CD4-positive, alpha-beta T cell treated with Interleukin-1 beta for 1 hour (primary cell): ENCODE measurements at places on chromosomes 11 and 22.

DNA sequence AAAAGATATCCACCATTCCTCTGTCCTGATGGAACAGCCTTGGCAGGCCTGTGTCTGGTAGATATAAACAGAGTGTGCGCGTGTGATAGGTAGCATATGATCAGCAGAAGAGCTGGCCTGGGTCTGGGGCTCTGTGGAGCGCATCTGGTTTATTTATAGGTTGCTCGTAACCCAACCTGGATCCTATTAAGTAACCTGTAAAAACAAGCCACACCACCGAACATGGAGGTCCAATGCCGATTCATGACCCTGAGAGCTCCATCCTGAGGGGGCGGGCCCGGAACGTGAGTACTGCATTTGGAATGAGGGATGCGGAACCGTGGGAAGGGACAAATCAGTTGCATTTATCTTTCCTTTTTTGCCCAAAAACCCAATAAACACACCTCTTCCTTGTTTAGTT lies 31.9 kb upstream of the APOL5 start:
- DNase-seq = no peak

DNA sequence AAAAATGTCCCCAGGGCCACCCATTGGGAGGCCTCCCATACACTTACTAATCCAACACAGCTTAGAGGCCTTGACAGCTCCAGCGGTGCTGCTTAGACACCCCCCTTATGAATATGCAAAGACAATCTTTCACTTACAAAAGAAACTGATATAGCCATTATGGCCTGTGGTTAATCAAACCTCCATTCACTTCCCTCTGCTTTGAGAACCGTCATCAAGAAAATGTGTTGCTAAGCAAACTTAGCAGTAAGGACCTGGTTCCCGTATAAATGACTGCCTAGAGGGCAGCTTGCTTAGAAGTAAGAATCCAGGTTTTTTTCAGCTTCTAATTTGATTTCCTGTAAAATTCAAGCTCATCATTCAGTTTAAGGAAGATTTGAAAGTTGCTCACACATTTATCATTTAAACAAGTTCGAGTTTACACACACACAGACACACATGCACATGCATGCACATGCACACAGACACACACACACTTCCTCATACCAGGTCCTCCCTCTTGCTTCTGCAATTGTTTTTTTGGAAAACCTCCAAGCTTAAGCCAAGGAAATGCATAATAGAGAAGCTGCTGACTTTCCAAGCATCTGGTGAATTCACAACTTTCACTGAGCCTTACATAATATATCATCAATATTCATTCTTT lies 137.7 kb upstream of the BLID start:
- no peak for DNase-seq

GRCh38 chr11:119512369-119512768 lies 89.4 kb upstream of the THY1 start:
- DNase-seq = no peak

DNA sequence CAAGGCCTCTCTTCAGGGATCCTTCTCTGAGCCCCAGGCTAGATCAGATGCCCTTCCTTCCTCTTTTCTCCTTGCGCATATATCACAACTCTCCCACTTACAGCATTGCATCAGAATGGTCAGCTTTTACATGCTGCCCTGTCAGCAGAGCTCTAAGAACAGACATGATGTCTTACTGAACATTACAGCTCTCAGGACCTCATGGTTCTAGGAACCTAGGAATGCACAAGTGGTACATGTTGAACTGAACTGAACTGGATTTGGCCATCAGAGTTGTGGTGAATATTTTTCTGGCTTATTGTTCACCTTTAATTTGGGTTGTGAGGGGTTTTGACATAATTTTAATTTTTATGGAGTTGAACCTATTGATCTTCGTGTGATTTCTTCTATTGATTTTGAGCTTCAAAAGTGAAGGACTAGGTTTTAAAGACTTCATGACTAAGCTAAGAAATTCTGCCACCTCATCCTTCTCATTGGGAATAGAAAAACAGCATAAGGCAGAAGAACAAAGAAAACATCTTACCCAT lies 37.7 kb upstream of the SPON1 start:
- no peak for DNase-seq

DNA sequence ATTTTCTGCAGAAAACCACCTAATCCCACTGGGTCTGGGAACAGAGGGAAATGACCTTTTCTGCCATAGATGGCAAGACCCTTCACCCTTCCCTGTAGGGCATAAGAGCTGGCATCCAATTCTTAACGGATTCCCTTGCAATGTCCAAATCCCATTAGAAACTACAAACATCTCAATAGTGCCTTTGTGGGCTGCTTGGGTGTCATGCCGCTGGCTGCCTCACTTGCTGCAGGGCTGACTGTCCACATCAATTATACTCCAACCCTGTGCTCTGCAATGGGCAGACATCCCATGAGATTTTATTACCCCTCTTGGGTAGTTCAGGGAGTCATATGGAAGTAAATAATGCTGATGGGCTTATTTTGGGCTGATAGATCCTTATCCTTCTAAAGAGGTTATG lies 7.3 kb downstream of the GRAP2 start:
- DNase-seq = no peak
